ENCODE measurements at places on chromosomes 2 and 18. TPM values are rescaled to one million over a fixed set of nuclear protein-coding genes. Genes with fewer than 3 reads are reported as not detected.

The CHST9 gene
- total RNA-seq: 7.9 TPM

- DNase-seq: no peak
These were observed 16.9 kb downstream of the CXCR4 start for GRCh38 chr2:136101042-136101441.

DNA sequence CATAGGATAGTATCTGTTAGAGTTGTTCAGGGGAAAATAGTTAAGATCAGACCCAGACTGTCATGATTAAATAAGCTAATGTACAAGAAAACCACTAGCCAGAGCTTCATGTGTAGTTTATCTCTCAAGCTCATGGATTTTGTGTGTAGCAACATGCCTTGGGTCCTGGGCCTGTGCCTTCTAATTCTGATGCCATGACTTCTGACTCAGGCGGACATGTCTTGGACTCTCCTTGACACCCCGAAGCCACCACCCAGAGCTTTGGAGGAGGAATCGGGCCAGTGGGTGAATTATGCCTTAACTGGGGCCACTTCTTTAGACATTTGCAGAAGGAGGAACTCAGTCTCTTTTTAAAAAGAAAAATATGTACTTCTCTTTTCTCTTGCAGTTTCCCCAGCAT is 68.7 kb downstream of the NPAS2 start:
- DNase-seq: no peak

GRCh38 chr2:77519164-77519887 is 2.9 kb downstream of the LRRTM4 start:
- no peak for DNase-seq

DNA sequence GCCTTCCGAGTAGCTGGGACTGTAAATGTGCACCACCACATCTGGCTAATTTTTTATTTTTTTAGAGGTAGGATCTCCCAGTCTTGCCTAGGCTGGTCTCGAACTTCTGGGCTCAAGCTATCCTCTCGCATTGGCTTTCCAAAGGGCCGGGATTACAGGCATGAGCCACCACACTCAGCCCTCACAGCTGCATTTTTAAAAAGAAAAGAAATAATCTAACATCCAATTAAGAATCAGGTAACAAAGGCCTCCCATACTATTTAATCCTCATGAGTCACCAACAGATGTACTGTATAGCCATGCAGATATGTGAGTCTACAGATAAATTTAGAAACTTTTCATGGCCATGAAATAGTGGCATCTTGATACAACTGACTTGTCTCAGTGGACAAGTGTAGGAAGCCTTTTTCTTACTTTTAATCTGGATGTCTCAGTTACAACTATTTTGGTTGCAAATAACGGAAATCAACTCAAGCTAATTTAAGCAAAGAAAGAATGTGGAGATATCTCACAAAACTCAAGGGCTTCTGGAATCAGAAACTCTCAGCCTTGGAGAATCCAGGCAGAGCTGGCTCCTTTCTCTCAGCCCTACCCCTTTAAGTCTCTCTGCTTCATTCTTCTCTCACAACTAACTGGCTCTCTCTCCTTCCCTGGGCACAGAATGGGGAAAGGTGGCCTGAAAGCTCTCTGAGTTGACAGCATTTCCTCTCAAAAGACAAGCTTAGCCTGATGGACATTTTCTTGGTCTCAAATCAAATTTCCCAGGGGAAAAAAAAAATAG is 12.8 kb upstream of the PPM1B start:
- no peak for DNase-seq

GRCh38 chr18:29087616-29088246 is 910.8 kb upstream of the CDH2 start:
- no peak for DNase-seq

The MEP1B gene
- total RNA-seq: not detected

- DNase-seq: no peak
These were observed 81.6 kb downstream of the HS6ST1 start for GRCh38 chr2:128237081-128237534.

DNA sequence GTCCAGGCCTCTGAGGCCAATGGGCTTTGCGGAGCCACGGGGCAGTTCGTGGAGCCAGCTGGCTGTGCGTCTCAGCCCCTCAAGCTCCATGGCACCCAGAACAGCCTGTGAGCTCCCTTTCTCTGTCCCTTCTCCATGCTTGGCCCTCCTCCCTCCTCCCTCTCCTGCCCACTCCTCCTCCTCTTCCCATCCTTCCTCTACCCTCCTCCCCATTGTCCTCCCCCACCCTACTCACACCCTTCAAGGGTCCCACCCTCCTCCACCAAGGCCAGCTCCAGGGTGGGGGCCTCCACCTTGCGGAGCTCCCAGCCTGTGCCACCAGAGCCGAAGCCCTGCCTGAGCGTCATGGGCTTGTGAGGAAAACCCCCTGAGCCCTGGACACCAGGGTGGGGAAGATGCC is 269.0 kb downstream of the ATAD2B start:
- no peak for DNase-seq

The DLGAP1 gene
- total RNA-seq: 5.4 TPM

DNA sequence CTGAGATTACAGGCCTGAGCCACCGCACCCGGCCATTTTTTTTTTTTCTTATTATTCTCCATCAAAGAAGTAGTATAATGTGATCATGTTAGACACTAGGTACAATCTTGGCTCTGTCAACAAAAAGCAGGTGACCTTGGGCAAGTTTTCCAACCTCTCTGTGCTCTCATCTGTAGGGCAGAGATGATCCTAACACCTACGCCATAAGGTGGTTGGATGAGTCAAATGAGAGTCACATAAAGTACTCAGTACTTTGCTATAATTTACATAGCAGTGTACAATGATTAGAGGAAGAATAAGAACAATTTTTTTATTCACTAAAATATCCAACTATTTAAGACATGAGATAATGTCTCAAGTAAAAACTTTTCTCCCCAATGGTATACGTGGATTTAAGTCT is 128.6 kb downstream of the TGIF1 start:
- DNase-seq: no peak

DNA sequence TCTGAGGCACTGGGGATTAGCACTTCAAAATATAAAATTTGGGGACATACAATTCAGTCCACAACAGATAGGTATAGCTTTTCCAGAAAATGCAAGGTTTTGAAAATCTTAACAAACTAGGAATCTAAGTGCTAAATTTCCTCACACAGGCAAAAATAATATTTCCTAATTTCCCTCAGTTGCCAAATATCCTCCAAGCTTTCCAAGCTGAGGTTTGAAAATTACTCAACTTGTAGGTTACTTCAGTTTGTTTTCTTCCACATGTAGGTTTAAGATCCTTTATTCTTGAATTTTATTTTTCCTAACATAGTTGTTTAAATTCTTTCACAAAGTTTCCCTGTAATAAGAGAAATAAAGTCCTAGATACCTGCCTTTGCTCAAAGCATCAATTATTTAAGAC is 192.9 kb upstream of the NRXN1 start:
- no peak for DNase-seq

GRCh38 chr2:180450841-180451240 is 443.7 kb upstream of the CWC22 start:
- DNase-seq: no peak

DNA sequence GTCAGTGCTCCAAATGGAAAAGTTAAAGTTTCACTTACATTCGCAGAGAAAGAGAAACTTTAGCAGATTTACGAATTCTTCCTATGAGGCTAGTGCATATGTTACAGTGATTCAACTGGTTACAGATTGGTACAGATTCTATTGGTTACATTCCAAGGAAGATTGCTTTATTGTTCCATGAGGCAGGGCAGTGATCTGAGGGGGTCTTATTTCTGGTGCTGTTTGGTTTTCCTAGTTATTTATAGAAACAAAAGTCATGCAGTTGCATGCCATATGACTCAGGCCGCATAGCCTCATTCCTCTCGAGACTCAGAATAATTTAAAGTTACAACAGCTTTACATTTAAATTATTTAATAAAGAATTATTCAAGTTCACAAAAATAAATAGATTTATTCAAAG is 385.4 kb upstream of the SYT4 start:
- DNase-seq: no peak

DNA sequence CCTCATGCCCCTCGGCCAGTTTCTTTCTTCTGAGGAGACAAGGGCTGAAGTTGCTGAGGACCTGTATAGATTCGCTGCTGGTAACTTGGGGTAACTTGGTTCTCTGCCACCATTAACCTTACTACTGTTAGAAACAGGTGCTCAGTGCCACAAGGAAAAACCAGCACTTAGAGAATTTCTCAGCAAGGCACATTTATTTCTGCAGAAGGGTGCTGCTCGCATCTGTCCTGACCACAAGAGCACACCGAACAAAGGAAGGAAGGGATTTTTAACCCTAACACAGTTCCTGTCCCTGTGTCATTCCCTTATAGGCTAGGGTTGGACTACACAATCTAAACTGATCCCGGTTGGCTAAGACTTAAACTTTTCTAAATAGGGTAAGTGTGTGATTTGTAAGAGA is 154.1 kb downstream of the SOCS6 start:
- no peak for DNase-seq

The PSD4 gene
- 2.9 TPM for total RNA-seq

The TRABD2A gene
- total RNA-seq: 0.47 TPM

- no peak for DNase-seq
These were observed 237.5 kb downstream of the GLI2 start for GRCh38 chr2:120973196-120973595.

The ATIC gene
- total RNA-seq: 38.0 TPM

Measured in heart right ventricle (tissue), 16 donors.